HEK293T (cell line): ENCODE measurements at places on chromosomes 16 and 17.

DNA sequence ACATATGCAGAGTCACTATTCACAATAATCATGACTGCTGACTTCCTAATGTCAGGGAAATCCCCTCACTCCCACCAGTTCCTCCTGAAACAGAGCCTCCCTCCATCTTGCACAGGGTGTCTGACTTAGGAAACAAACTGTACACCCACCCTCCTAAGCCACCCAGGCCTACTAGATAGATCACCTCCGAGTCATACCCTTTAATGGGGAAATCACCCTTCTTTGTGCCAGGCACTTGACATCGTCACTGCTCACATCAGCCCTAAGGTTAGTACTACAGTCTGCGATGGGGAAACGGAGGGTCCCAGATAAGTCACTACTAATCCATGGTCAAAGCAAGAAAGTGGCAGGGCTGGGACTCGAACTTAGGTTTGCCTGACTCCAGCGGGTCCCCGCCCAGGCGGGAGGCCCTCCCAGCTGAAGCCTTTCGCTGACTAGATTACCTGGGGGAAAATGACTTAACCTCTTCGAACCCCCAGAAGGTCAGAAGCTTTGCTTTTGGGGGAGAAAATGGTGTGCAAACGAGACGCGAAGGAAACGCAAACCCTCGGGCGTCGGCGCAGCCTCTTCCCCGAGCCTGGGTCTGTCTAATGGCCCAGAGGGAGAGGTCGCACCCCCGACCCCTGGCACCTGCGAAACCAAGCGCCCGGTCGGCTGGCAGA, 3.4 kb upstream of the MLLT6 start:
- no peak for DNase-seq

- no peak for DNase-seq
Measured at GRCh38 chr17:43897831-43898230, 9.5 kb downstream of the MPP2 start.

DNA sequence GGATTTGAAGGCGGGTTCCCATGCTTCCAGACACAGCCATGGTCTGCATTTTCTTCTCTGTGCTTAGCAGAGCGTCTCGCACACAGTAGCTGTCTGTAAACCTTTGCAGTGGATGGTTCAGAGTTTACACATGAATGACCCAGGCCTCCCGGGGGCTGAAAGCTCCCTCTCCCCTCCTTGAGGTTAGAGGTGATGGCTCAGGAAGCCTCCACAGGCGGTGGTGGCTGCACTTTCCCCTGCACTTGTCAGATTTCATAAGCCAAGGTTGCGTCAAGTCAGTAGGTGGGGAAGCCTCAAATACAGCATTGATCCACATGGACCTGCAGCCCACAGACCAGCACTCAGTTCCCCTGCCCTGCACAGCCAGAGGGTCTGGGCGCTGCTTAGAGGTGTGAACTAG, 211.9 kb downstream of the KATNIP start:
- DNase-seq = no peak

DNA sequence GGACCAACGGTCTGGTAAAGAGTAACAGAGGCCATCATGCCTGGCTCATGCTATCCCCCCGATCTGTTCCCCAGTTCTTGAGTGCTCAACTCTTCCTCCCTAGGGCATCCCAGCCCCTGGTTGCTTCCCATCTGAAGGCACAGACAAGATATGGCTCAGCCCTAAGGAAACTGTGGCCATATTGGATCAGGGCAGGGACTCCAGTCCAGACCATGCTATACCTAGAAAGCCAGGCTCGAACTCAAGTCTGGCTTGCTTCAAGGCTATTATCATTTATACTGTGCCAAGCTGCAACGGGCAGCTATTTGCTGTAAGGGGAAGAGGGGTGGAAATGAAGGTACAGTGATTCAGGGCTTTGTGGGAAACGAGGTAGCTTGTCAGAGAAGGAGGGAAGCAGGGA, 2.8 kb downstream of the UBTF start:
- DNase-seq = no peak

DNA sequence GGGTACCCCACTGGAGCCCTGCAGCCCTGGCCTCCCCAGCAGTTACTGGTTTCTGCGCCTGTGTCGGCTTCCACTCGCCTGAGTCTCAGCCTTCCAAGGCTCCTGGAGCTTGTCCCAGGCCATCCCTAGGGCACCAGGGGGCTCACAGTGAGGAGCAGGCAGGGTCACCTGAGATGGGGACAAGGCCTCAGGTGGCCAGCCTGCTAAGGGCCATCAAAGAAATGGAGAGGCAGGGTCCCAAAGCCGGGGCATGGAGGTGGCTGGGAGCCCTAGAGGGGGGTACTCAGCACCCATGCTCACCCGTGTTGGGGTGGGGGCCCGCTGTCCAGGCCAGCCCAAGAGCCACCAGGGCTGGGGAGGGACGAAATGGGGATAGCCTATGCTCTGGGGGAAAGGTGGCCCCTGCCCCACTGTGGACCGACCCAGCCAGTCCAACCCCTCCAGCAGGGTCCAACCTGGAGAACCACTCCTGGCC, 1.3 kb downstream of the FASN start:
- no peak for DNase-seq

- DNase-seq = no peak
Measured at GRCh38 chr16:11296706-11297491, 15.8 kb upstream of the PRM1 start.

- no peak for DNase-seq
Measured at GRCh38 chr17:50976951-50977472, 110.9 kb upstream of the TOB1 start.

DNA sequence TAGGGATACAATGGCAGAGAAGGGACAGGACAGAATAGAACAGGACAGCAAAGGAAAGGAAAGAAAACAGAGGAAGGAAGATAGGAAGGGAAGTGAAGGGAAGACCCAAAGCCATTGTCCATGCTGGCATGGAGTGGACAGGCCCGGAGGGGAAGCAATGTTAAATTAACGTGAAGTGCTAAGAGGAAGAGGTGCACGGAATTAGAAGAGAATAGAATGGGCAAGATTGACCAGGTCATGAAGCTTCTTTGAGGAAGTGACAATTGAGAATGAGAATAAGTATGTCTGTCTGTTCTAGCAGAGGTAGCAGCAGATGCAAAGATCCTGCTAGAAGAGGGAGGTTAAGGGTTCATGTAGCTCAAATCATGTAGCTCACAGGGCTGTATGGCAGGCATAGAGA, 117.2 kb downstream of the MAF start:
- DNase-seq = no peak

DNA sequence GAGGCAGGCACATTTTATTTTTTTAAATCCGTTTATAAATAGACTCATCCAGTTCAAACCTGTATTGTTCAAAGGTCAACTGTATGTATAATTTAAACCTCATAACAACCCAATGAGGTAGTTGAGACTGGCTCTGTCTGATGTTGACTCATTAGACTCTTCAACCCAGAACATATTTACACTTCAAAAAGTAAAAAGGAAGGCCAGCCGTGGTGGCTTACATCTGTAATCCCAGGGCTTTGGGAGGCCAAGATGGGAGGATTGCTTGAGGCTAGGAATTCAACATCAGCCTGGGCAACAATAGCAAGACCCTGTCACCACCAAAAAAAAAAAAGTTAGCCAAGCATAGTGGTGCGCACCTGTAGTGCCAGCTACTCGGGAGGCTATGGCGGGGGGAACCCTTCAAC, 32.5 kb upstream of the DHRS7B start:
- DNase-seq = no peak

DNA sequence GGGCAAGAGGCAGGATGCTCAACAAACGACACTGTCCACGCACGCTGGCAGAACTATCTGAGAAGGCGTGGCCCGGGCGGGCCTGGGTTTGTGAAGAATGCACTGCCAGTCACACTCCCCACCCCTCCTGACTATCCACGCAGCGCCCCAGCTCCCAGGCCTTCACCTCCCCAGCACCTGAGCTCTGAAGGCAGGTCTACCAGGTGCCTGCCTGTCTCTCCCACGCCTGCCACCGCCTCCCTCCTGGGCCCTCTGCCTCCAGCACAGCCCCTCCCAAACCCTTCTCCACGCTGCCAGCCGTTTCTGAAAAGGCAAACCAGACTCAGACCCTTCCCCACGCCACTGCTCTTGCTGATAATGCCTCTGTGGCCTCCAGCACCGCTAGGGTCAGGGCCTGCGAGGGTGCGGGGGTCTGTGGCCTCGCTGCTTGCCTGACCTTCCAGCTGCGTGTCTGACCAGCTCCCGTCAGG, 11.6 kb downstream of the MYBBP1A start:
- DNase-seq = no peak

DNA sequence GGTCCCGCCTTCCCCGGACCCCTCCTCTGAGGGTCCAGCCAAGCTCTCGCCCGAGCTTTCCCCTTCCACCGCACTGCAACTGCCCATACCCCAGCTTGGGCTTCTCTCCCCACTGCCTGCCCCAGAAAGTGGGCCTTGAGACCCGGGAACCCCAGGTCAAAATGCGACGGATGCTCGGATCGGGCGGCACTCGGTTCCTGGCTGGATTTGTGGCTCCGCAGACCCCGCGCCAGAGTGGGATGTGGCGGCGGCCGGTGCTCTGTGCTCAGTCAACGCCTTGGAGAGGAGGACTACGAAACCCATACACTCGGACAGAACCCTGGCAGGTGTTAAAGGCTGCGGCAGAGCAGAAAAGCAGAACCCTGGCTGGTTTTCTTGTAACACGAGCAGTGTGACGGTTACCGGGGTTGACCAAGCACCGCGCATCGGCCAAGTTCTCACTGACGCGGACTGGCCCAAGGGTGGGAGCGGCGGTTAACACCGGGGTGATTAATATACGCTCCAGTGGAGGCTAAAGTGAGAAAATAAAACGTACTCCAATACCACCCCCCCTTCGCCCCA, 885 bp upstream of the SLFN13 start:
- DNase-seq = no peak

DNA sequence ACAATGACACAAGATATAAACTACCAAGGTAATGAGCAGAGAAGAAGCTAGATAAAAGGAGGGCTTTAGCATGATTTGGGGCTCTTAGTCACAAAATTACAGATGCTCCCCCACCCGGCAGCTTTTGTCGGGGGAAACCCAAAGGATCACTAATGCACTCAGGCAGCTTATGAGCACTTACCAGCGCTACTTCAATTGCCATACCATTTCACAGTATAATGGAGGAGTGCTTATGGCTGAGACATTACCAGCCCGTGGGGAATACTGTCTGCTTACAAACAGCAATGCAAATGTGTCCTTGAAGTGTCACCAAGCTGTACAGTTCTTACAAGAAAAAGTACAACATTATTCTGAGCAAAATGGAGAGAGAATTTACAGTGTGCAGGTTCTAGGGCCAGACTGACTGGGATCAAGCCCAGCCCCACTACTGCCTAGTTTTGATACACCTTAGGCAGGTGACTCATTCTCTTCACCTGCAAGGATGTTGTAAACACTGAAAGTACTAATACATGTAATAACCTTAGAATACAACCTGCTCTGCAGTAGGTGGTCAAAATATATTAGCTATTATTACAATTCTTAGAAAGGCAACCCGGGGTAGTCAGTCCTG, 16.3 kb downstream of the ANKFY1 start:
- DNase-seq = no peak

DNA sequence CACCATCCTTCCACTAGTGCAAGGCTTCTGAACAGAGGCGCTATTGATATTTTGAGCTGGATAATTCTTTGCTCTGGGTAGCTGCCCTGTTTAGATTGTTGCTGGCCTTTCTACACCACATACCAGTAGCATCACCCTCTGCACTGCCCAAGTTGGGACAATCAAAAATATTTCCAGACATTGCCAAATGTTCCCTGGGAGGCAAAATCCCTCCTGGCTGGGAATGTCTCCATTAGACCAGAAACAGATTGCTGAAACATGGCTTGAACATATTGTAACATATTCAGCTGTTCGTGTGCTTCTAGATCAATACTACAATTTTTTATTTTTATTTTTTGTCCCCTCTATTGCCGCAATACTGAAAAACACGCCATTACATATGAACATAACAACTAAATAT, 174.6 kb downstream of the ABCA8 start:
- DNase-seq = no peak

- peak; percentile 43 for DNase-seq
Measured at GRCh38 chr16:89658221-89658879, 714 bp downstream of the SPATA33 start.

DNA sequence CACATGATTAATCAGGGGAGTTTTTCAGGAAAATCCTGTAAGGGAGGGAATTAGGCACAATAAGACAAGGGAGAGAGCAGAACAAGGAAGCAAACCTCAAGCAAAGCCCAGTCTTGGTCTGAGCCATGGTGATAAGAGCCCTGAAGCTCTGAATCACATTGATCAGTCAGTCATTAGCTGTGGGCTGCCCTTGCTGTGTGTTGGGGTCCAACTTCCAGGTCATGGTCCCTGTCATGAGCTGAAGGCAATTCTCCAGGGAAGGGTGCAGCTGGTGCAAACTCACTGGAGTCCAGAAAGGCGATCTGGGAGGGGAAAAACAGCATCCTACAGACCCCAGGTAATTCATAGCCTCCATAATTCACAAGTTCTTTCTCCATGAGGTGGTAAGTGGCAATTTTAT, 89.9 kb downstream of the CYLD start:
- DNase-seq = no peak

GRCh38 chr16:25094596-25094995, 16.9 kb upstream of the LCMT1 start:
- no peak for DNase-seq

GRCh38 chr16:24731722-24732419, 2.4 kb downstream of the TNRC6A start:
- DNase-seq = no peak

- no peak for DNase-seq
Measured at GRCh38 chr17:49217651-49218413, 7.3 kb downstream of the ABI3 start.

DNA sequence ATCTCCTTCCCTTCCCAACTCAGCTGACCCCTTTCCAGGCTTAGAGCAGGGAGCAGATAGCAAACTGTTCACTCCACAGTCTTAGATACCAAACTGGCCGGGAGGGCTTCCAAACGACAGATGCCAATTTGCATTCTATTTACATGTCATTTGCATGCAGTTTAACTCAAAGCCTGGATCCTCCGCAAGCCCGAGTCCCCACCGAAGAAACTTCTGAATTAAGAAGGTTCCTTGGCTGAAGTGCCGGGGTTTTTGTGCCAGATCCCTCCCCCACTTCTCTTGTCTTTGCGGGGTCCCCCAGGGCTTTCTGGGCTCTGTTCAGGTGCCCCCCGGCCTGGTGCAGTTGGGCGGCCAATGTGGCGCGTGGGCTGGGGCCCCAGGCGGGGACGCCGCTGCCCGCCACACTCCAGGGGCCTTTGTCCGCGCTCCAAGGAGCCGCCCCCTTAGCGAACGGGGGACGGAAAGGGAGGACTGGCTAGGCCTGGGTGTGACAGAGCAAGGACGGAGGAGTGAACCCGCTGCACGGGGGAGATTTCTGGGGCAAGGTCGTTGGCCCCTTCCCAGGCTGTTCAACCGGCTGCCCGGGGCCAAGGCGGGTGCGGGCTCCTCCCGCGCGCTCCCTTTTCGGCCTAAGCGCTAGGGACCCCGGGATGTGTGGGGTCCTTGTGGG, 1.2 kb downstream of the GPRC5B start:
- no peak for DNase-seq

DNA sequence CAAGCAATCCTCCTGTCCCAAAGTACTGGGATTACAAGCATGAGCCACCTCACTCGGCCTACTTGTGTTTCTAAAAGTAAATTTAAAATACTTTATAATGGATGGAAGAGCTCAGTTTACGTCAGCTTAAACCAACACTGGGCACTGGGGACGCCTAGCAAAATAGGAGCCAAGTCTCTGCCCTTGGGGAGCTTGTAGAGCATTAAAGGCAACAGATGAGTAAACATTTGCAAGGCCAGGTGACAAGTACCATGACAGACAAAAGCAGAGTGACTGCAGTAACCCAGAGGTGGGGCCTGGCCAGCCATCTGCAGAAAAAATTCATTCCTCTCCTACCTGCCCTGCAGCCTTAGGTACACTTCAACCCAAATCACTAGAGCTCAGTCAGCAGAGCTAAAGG, 12.1 kb upstream of the NLK start:
- DNase-seq = no peak
